T-helper 1 cell (primary cell): ENCODE measurements at places on chromosomes 7 and 10.

DNA sequence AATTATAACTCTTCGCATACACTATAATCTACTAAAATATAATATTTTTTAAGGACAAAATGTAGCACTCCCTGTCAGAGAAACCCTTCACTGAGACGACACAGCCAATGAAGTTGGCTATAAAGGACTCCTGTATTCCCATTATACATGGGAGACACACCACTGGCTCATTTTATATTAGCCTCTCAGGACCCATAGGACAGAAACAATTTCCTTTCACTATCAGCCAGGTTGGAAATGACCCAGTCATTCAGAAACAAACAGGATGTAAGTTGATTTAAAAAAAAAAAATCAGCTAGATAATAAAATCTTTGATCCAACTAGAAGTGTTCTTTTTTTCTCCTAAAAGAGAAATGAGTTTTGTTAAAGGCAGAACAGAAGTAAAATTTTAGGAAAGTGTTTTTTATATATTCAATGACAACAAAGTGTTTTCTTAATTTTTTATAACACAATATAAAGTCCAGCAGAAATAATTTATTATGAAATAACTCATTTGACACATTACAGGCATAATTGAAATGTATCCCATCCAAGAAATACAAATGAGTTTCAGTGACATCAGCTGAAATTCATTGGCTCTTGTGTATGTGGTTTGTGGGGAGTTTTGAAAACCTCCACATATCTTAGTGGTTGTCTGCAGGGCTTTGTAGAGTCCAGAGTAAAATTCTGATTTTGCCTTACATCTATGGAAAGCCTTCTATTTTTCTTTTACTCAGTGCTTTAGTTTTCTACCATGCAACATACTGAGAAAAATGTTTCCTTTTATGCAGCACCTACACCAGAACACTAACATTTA is 64.1 kb downstream of the CTTNBP2 start:
- no peak for DNase-seq

DNA sequence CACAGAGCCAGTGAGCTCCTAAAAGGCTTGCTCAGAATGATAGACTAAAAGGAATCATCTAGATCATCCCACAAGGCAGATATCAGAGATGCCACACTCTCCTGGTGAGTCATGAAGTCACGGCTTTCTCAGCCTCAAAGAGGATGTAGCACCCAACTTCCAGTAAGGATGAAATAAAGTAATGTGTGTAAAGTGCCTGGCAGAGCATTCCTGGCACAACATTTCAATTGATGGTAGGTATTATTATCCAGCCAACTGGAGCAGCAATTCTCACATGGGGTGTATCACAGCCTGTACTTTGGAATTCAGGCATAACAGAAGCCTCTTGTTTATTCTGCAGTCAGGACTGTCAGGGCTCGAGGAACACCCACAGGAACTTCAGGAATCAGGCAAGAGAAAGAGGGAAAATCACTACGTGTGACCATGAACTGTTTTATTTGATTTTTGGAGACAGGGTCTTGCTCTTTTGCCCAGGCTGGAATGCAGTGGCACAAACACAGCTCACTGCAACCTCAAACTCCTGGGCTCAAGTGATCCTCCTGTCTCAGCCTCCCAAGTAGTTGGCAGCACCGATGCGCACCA is 5.3 kb upstream of the NAT16 start:
- no peak for DNase-seq

- no peak for DNase-seq
Observed at GRCh38 chr10:5477948-5478693, 21.2 kb downstream of the CALML5 start.

DNA sequence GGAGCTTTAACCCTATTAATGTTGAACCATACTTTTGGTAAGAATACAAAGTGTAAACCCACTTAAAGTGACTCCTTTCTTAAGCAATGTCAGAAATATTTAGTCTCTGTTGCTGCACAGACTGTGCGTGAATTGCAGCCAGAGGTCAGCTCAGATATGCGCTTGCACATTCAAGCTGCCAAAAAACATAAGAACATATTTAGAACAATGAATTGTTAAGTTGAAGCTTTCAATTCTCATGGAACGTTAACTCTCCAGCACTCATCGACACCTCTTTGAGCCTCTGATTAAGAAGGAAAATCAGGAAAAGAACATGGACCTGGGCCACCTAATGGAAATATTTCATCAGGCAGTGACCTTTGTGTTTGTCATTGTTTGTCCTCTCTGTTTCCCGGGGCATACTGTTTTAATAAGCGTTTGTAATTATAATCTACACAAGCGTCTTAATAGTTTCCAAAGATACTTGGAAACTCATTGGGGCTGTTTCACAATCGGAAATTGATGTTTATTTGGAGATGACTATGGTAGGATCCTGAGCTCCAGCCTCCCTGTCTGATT is 193.0 kb upstream of the CELF2 start:
- no peak for DNase-seq

- no peak for DNase-seq
Observed at GRCh38 chr10:18608596-18608995, 42.8 kb downstream of the NSUN6 start.

DNA sequence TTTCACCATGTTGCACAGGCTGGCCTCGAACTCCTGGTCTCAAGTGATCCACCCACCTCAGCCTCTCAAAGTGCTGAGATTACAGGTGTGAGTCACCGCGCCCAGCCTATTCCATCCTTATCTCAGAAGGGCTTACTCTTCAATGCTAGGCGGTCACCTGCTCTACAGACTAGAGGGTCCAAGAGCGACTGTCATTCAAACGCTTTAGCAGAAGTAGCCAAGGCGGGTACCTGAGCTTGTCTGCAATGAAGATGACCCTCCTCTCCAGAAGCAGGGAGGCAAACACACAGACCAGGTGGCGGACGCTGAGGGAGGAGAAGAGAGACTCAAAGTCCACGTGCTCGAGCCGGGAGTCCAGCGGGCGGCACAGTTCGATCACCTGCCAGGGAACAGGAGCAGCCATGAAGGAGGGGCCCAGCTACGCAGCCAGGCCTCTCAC is 65.1 kb upstream of the MKRN1 start:
- no peak for DNase-seq

GRCh38 chr7:44127161-44127560 is 3.8 kb upstream of the POLD2 start:
- DNase-seq = no peak

DNA sequence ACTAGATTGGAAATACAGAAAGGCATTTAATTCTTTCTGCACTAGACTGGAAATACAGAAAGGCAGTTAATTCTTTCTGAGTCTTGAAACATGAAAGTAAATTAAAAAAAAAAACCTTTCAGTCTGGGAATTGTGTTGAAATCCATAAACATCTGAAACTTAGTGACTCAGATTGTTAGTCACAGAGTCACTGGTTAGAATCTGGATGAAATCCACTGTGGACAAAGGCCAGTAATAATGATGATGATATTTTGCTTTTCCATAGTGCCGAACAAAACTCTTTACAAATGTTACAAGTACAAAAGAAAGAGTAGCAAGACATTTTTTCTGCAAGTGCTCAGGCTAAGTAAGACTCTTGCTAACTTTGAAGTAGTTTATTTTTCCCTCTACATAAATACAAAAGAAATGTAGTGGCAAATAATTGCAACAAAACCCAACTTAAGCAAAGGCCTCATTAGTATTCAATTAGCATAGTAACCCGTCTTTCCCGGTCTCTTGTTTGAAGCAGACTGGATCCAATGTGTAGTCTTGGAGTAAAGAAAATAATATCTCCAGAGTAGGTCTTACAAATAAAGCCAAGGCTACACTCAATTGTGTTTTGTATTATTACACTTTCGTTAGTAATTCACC is 5.8 kb upstream of the PRTFDC1 start:
- DNase-seq = no peak

- DNase-seq = no peak
Observed at GRCh38 chr7:41878309-41879295, 175.7 kb upstream of the INHBA start.

DNA sequence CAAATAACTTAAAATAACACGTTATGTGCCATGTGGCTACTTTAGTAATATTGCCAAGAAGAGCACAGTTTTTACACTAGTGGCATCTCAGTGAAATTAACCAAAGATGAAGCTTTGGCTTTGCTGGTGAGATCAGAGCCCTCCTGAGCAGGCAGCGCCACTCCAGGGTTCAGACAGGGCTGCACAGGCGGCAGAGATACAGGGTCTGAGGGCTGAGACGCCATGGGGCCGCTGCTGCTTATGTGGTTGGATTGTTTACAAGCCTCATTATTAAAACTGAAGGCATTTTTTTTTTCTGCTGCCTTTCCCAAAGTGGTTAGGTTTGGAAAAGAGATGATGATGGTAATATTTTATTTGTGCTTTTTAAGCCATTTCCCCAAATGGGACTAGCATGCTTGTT is 68.8 kb upstream of the DNAJB6 start:
- no peak for DNase-seq

GRCh38 chr10:111354859-111355258 is 278.0 kb downstream of the ADRA2A start:
- no peak for DNase-seq

DNA sequence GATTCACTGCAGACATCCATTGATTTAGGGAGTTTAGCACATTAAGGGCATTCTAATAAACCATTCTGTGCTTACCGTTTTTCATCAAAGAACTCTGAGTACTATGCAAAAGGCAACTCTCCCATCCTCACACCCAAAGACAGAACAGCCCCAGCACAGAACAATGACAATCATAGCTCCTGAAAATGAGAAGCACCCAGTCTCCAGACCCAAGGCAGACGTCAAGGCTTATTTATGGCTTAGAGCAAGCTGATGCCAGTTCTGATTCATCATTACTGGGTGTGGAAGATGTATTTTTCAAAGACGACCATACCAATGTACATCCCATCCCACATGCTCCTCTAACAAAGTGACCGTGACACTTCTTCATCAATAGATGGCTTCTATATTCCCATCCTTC is 67.6 kb downstream of the OSBPL3 start:
- DNase-seq = no peak

DNA sequence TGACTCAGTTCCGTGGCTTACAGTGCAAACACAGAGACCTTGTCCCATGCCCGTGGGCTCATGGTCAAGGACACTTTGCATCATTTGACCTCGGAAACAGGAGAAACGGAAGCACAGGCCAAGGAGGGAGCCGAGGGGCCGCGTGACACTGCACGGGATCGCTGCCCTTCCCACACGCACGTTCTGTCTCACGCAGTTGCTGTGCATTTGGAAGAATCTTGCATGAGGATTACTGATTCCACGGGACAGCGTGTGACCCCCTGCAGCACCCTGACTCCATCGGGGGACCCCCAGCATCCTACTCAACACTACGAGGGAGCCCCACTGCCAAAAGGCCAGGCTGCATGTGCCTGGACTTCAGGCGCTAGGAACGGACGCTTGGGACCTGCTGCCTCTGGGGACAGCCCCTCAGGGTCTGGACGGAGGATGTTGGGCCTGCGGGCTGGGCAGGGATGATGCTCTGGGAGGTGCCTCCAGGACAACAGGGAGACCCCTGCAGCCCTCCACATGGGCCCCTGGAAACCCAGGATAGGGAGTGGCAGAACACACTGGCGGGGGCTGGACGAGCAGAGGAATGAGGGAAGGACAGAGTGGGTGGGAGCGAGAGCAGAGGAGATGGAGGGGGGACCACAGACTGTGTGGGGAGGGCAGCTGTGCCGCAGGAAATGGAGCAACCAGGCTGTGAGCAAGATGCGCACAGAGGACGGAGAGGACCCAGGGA is 222.2 kb downstream of the DNAJB6 start:
- no peak for DNase-seq

- DNase-seq = no peak
Observed at GRCh38 chr7:92584953-92585352, 5.2 kb downstream of the FAM133B start.

DNA sequence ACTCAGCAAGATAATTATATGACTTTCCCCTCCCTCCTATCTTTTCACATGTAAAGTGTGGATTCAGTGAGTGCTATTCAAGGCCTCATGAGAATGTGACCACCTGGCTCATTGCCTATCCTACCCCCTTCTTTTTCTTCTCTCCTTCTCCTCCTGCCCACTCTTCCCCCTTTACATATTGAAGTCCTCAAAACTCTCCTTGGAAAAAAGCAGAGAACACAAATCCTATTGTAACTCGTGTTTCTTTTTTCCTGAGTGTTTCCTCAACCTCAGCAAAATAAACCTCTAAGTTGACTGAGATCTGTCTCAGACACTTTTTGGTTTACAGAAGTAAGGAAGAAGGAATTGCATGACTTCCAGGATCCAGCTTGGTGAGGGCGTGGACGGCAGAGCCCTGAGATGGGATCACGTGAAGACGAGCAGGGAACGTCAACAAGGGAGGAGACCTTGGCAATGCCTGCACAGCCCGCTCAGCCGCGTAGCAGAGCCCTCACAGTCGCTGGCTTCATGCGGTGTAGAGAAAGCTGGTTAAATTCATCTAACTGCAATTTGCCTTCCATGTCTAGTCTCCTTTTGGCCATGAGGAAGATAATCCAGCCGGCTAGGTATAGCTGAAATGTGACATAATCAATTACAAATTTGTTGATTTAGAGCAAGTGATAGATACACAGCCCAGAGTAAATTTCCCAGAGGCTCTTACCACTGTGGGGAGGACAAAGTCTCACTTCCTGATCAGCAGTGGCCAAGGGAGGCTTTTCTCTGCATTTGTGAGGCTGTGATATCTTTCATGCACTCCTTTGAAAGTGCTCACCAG is 75.7 kb downstream of the LYZL2 start:
- no peak for DNase-seq
